ENCODE measurements at places on chromosomes 16 and 17.

DNA sequence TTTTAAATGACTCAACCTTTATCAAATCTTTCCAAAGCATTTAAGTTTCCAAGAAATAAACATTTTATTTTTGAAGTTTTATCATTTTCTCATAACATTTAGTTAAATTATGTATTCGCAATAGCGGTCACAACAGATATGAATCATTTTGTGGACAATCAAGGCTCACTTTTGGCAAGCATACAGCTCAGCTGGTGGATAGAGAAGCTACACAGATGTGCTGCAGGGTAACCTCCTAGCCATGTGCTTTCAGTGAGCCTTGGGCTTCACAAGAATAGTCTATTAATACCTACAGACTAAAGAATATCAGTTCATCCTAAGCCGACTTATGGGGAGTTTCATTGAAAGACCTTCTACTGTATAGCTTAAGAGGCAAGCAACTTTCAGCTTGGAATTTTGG lies 144.8 kb downstream of the MRTFB start:
- no peak for ATAC-seq

DNA sequence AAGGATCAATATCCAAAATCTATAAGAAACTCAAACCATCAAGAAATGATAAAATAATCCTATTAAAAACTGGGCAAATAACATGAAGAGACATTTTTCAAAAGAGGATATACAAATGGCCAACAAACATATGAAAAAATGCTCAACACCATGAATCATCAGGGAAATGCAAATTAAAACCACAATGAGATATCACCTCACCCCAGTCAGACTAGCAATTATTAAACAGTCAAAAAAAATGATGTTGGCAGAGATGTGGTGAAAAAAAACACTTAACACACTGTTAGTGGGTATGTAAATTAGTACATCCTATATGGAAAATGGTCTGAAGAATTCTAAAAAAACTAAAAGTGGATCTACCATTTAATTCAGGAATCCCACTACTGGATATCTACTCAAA lies 379.0 kb upstream of the SOX9 start:
- no peak for ATAC-seq

DNA sequence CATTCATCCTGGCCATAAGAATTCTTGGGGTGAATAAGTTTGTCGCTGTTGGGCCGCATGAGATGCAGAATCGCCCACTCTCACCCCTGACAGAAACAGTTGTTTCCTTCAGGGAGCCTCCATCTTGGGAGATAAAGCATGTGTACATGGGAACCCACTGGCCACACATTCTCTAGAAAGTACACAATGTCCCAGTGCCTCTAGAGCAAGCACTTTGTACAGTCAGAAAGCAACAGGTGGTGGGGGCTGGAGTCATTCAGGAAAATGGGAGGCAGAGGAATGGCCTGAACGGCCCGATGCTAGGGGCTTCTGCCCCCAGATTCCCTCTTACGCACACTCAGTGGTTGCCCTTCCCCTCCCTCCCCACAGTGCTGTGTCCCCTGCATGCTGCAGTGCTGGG lies 16.1 kb downstream of the ACE start:
- ATAC-seq = no peak

GRCh38 chr17:45708707-45709290 lies 75.3 kb upstream of the CRHR1 start:
- ATAC-seq = no peak

- no peak for ATAC-seq
Measured at GRCh38 chr17:39772987-39773934, 35.5 kb downstream of the GRB7 start.

DNA sequence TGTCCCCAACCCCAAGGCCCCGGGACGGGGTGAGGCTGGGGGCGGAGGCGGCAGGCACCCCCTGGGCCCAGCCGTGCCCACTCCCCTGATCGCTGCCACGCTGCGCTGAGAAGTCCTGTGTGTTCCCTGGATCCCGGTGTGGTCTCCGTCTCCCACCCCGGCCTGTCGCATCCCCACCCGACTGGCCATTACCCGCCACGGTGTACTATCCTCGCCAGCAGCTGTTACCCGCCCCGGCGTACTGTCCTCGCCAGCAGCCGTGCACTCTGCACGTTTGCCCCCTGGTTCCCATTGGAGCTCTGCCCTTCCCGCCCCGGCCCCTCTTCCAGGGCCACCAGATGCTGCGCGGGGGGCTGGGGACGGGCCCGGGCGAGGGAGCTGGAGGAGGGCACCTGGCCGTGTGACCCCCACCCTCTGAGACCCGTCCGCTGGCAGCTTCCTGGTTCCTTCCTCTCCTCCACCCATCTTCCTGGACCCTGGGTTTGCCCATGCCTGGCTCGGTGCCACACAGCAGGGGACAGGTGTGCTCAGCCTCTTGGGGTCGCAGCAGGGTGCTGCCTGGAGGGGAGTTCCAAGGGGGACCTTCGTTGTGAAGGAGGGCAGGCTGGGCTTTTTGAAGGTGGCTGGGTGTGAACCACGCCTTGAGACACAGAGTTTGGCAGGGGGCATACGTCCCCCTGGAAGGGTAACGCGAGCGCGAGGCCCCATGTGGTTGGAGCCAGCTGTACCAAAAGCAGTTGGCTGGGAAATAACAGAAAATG lies 19.7 kb downstream of the BAHCC1 start:
- no peak for ATAC-seq

- no peak for ATAC-seq
Measured at GRCh38 chr17:40124279-40125141, 2.7 kb downstream of the MSL1 start.

GRCh38 chr17:13562271-13562800 lies 39.4 kb downstream of the HS3ST3A1 start:
- no peak for ATAC-seq

- ATAC-seq = no peak
Measured at GRCh38 chr17:35584061-35584460, 3.1 kb upstream of the AP2B1 start.
